Head of caudate nucleus (tissue), 42 donors: ENCODE measurements at places on chromosomes 5 and 9.

DNA sequence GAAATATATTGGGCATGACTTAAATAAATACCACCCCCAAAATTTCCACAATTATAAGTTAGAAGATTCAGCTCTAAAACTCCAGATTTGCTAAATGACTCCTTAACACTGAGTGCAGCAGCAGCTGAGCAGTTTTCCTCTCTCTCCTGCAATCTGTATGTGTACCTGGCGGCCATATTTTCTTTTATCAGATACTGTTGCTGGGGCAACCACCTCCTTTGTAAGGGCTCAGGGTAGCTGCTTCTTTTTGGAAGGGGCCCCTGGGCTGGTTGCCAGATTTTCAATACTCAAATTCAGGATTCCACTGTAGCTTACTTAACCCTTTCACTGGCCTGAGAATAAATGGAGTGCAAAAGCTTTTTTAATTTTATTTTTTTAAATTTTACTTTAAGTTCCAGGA is 197.0 kb downstream of the TAF11L14 start:
- DNase-seq = no peak

GRCh38 chr9:90141723-90142122 is 500.9 kb downstream of the DIRAS2 start:
- no peak for DNase-seq

- no peak for DNase-seq
Measured at GRCh38 chr5:154248691-154249090, 58.2 kb downstream of the GALNT10 start.

- DNase-seq = no peak
Measured at GRCh38 chr5:141875795-141876627, 2.2 kb downstream of the PCDH1 start.

DNA sequence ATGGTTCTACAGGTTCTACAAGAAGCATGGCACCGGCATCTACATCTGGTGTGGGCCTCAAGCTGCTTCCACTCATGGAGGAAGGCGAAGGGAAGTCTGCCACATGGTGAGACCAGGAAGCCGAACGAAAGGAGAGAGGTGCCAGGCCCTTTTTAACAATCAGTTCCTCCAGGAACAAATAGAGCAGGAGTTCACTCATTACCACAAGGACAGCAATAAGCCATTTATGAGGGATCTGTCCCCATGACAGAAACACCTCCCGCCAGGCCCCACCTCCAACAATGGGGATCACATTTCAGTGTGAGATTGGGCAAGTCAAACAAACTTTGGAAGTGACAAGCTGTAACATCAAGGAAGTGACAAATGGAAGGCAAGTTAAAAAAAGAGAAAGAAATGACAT is 95.5 kb upstream of the PTPN3 start:
- DNase-seq = no peak

DNA sequence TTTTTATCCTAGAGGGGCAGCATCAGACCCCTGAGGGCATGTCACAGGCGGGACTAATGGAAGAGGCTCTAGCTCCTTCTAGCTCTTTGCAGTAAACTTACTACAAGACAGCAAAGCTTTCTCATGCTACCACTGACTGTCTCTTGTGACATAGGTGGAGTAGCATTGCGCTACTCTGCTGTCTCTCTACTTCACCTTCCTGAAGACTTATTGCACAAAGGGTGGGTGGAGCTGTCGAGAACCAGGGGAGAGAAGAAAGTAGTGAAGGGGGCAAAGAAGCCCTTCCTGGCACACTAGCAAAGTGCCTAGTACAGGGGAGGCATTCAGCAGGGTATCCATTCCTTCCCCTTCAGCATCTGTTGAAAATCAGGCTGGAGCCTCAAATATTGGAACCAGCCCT is 36.1 kb upstream of the NEK6 start:
- DNase-seq = no peak

- DNase-seq = no peak
Measured at GRCh38 chr9:21875893-21876292, 73.5 kb downstream of the MTAP start.

DNA sequence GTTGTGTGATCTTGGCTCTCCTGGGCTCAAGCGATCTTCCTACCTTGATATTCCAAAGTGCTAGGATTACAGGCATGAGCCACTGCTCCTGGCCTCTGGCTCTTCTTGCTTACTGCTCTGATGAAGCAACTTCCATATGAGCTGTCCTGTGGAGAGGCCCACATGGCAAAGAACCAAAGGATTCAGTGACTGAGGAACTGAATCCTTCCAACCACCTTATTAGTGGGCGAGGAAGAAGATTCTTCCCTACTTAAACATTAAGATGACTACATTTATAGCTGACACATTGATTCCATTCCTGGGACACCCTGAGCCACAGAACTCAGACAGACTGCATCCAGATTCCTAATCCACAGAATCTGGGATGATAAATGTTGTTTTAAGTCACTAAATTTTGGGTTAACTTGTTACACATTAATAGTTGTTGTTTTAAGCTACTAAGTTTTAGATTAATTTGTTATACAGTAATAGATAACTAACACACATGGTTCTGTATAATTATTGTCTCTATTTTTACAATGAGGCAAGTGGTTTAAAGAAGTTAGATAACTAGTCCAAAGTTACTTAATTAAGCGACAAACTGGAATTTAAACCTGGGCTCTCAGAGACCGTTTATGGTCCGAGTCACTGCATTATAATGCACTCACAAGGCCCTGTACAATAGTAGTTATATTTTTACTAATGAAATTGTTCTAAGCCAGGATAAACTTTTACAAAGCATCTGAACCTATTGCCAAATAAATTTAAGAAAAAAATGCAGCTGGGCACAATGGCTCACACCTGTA is 16.7 kb upstream of the SLCO4C1 start:
- no peak for DNase-seq

DNA sequence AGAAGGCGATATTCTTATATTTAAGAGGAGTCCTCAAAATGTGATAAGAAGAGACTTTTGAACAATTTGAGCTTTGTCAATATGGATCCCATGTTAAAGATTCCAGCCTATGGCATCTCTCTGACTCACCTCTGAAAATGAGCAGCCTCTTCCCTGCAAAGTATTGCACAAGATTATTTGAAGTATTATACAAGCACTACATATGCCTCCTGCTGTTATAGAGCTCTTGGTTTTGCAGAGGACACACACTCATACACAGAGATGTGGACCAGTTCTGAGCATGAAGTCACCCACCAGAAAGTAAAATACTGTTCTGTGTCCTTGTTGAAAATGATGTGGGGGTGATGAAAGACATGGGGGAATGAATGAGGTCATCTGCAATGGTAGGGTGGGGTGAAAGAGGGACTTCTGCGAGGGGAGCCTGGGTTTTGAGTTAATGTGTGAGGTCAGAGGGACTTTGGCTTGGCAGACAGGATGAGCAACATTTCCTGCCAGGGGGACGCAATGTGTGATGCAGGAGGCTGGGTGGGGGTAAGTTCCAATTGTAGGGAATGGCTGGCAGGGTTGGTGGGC is 25.8 kb downstream of the FBXL7 start:
- no peak for DNase-seq

DNA sequence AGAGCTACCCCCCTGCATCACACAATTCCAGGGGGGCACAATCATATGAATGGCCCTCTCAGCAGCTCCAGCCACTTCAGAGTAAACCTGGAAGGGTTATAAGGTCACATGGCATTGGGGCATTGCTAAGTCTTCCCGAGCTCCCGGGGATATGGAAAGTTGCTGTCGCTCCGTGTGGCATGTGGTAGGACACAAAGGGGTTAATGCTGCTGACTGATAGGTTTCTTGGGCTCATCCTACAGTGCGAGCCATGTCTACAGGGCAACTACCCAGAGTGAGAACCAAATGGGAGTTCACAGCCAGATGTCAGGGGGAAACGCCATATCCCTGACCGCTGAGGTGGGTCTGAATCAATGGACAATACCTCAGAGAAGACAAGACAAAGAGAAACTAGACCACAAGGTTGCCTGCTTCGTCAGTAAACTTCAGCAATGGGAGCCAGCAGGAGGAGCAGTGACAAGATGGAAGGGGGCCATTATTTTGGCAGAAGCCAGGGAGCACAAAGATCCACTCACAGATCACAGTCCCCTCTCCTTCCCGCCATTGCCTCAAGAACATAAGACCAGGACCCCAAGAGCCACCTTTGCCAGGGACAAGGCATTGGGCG is 52.4 kb upstream of the SHISAL2B start:
- DNase-seq = no peak

- DNase-seq = no peak
Measured at GRCh38 chr5:133337795-133338445, 274.4 kb downstream of the FSTL4 start.

- DNase-seq = no peak
Measured at GRCh38 chr9:70802206-70802605, 319.2 kb downstream of the TRPM3 start.

DNA sequence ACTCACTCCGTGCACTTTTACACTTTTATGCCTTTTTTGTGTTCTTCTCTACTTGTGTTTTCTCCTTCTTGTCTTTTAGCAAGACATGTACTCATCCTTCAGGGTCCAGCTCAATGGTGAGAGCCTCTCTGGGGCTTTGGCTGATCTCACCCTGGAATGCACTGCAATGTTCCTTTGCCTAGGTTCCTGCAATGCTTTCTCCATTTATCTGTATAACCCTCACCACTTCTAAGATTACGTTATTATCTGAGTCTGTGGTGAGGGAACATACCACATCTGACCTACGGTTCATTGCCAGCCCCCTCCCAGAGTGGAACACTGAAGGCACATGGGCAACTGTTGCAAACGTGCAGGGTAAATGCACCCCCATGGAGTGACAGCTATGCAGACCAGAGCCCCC is 47.3 kb downstream of the KCNIP1 start:
- DNase-seq = no peak

DNA sequence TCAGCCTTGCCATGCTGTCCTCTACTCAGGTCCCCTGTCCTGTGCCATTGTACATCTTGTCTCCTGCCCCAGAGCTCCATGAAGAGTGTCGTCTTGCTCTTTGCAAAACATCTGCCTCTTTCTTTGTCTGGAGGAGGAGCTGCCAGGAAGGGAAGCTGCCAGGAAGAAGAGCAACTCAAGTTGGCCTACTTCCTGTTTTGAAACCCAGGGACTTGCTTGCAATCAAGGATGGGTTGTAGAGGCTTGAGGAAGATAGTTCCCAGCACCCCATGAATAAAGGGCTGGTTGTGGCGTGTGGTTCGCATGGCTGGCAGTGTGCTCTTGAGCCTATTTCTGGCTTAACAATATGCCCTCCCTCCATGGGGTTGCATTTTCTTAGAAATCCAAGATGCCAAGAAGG is 53.0 kb upstream of the CPEB4 start:
- peak; percentile 23 for DNase-seq

DNA sequence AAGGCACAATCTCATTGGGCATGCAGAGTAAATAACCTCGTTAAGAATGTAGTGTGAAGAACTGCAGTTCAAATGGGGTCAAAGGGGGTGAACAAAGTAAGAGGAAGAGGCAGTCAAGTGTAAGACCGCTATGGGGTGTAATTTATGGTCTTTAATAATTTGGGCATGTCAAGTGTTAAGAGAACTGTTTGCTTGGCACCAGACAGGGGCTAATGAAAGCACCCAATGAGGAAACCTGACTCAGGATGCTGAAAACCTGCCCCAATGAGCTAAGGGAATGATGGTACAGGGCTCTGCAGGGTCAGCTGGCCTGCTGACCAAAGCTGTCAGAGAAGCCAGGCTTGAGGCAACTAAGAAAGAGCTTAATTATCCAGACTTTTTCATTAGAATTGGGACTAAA is 368.1 kb downstream of the DTWD2 start:
- no peak for DNase-seq

DNA sequence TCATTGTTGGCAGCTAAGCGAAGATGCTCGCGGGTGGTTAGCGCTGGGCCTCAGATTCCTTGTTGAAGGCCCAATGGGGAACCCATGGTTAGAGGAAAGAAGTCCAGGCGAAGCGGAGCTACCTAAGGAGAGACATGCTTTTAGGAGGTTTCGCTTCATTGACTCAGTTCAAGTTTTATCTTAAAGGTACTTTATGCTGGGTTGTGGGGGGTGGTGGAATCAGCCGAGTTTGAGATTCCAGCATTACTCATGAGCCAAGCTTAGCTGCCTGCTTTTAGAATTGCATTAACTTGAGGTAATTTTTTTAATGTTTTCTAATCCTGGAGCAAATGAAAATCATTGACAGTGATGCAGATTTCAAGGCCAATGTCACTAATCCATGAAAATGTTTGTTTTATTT is 16.1 kb downstream of the MEGF10 start:
- DNase-seq = peak; percentile 14

- no peak for DNase-seq
Measured at GRCh38 chr5:120229036-120229435, 235.1 kb upstream of the PRR16 start.

- peak; percentile 62 for DNase-seq
Measured at GRCh38 chr5:124806373-124807077, 60.1 kb upstream of the ZNF608 start.

DNA sequence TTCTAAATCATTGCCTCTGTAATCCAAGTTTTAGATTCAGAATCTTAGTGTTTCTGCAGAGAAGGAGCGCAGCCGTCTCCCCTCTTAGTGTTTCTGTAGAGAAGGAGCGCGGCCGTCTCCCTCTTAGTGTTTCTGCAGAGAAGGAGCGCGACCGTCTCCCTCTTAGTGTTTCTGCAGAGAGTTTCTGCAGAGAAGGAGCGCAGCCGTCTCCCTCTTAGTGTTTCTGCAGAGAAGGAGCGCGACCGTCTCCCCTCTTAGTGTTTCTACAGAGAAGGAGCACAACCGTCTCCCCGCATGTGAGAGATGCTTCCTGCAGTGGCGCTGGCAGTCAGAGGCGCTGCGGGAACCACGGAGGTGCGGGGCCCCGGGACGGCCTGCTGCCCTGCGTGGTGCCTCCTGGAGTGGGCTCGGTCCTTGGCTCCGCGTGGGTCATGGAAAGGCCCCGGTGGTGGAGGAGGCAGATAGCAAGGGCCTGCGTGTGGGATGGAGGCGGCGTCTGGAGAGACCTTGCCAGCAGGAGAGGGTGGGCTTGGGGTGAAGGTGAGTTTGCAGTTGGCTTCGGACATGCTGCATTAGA is 10.9 kb downstream of the CEP72 start:
- DNase-seq = no peak

- no peak for DNase-seq
Measured at GRCh38 chr9:127915325-127915752, 1.5 kb downstream of the ST6GALNAC4 start.

GRCh38 chr9:23823269-23823668 is 2.8 kb downstream of the ELAVL2 start:
- DNase-seq = no peak

DNA sequence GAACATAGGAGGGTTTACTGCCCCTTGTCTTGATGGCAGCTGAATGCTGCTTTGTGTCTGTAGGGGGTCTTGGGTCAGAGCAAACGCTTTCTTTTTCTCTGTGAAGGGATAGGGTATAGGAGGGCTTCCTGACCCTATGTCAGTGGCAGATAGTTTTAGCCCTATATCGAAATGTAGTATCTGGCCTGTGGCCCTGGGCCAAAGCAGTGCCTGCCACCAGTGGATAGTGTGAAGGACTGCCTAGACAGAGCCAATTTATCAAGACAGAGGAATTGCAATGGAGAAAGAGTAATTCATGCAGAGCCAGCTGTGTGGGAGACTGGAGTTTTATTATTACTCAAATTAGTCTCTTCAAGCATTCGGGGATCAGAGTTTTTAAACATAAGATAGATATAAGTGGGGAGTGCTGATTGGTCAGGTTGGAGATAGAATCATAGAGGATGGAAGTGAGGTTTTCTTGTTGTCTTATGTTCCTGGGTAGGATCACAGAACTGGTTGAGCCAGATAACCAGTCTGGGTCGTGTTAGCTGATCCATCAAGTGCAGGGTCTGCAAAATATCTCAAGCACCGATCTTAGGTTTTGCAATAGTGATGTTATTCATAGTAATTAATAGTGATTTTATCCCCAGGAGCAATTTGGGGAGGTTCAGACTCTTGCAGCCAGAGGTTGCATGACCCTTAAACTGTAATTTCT is 178.5 kb downstream of the GDNF start:
- DNase-seq = no peak

- no peak for DNase-seq
Measured at GRCh38 chr9:83444110-83444509, 94.1 kb downstream of the FRMD3 start.
